ENCODE measurements at places on chromosomes 16 and 17.

GRCh38 chr16:70472786-70473433 lies 18.5 kb downstream of the FCSK start:
- DNase-seq: no peak

DNA sequence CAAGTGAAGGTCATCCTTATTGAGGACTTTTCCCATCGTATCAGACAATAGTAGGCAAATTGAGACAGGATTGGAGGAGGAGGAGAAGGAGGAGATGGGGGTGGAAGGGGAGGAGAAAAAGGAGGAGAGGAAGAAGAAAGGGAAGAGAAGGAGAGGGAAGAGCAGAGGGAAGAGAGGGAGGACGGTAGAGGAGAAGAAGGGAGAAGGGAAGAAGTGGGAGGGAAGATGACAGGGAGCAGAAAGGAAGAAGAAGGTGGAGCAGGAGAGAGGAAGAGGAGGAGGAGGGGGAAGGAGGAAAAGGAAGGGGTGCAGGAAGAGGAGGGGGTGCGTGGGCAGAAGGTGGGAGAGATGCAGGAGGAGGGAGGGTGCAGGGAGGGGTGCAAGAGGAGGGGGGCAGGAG lies 26.0 kb downstream of the ABCC6 start:
- DNase-seq: no peak

- DNase-seq: no peak
Measured at GRCh38 chr17:82226809-82227628, 1.8 kb upstream of the SLC16A3 start.

GRCh38 chr17:19379361-19380065 lies 1.2 kb downstream of the MAPK7 start:
- no peak for DNase-seq

GRCh38 chr17:59617156-59617732 lies 2.5 kb upstream of the CLTC start:
- no peak for DNase-seq

- DNase-seq: no peak
Measured at GRCh38 chr16:56591377-56592060, 2.2 kb downstream of the MT3 start.

GRCh38 chr17:79612468-79613194 lies 1.8 kb upstream of the RBFOX3 start:
- DNase-seq: peak; percentile 74

- DNase-seq: peak; percentile 77
Measured at GRCh38 chr16:68319185-68319908, 8.5 kb downstream of the PRMT7 start.

- DNase-seq: no peak
Measured at GRCh38 chr16:78684030-78684611, 584.7 kb downstream of the WWOX start.

GRCh38 chr16:81492965-81493754 lies 48.6 kb downstream of the CMIP start:
- no peak for DNase-seq

DNA sequence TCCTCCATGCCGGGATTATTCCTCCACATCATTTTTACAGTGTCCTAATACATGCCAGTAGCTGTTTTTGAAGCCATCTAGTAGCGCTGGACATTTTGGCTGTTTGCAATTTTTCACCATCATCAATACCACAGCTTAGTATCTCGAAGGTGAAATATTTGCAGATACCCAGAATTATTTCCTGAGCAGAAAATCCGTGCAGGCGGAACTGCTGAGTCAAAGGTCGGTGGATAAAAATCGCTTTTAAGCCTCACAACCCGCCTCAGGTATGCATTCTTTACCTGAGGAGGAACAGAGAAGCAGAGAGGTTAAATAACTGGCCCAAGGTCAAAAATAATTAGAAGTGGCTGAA lies 584 bp upstream of the TNRC6A start:
- no peak for DNase-seq

GRCh38 chr16:4120176-4120575 lies 3.9 kb upstream of the ADCY9 start:
- no peak for DNase-seq

GRCh38 chr17:77127735-77128361 lies 12.9 kb upstream of the SEC14L1 start:
- no peak for DNase-seq

DNA sequence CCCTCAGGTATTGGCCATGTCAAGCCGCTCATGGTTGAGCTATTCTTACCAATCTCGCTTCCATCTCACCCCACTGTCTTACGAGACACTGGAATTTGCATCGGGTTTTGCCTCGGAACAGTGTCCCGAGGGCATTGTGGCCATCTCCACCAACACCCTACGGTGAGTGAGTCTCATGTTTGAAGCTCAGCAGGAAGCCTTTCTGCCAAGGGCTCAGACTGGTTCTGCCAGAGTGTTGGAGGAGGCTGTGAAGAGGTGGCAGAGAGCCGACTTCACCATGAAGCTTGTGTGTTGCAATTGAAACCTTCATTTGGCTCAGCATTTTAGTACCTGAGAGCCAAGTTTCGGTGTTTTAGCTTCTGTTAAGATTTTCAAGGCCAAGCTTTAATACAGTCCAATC lies 38.0 kb downstream of the SF3B3 start:
- DNase-seq: no peak

- no peak for DNase-seq
Measured at GRCh38 chr16:14398014-14398717, 231.9 kb downstream of the PARN start.

GRCh38 chr16:82603784-82604411 lies 22.9 kb upstream of the CDH13 start:
- DNase-seq: no peak

- DNase-seq: no peak
Measured at GRCh38 chr16:83040174-83040573, 413.4 kb downstream of the CDH13 start.

DNA sequence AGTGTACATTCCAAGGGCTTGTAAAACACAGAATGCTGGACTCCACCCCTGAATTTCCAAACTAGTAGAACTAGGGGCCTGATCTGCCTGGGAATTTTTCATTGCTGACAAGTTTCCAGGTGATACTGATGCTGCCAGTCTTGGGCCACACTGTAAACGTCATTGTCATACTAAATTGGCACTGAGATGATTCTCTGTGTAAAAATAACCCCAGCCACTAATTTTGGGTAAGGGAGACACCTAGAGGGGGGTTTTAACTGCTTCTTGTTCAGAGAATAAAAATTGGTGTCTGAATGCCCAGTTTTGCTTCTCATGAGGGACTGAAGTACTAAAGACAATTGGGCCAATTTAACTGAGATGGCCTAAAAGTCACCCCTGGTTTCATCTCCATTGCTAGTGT lies 5.0 kb upstream of the CDH13 start:
- no peak for DNase-seq

- DNase-seq: no peak
Measured at GRCh38 chr17:79949656-79950209, 85.9 kb downstream of the TBC1D16 start.

GRCh38 chr16:9666834-9667480 lies 515.3 kb downstream of the GRIN2A start:
- DNase-seq: no peak

DNA sequence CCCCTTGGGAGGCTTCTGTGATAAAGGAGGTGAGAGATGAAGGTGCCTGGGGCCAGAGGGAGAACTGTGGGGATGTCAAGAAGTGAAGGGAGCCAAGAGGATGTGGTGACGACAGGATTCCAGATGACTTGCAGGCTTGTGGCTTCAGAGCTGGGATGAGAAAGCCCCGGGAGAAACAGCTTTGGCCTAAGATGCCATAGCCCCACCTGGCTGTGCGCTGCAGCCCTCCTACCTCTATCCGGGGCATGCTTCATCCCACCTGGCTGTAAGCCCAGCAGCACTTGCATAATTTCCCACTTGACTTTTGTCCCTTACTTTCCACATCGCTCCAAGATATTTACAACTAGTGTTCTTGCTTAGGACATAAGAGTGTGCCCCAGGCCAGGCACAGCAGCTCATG lies 29.3 kb downstream of the GINS3 start:
- DNase-seq: no peak

- DNase-seq: no peak
Measured at GRCh38 chr17:79034931-79035485, 11.0 kb downstream of the C1QTNF1 start.

DNA sequence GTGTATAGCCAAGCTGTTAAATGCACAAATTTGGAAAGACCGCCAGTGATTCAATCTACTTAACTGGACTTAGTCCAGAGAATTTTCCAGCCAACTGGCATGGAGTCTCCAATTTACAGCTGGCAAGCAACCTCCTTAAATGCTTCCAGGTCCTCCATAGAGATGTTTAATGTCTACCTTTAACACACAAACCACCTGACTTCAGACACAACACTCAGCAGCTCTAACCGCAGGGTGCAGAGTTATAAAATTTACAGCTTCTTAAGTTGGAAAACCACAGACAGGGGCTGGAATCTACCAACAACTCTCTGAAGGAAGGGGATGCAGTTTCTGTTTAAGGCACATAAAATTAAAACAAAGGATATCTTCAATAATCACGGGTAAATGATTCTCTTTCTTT lies 106.9 kb downstream of the SYCE1L start:
- DNase-seq: no peak

- DNase-seq: no peak
Measured at GRCh38 chr16:66834746-66835145, 4.0 kb upstream of the NAE1 start.

- DNase-seq: no peak
Measured at GRCh38 chr16:84438971-84439696, 65.3 kb downstream of the MEAK7 start.

GRCh38 chr17:37273409-37274051 lies 102.3 kb upstream of the C17orf78 start:
- no peak for DNase-seq

DNA sequence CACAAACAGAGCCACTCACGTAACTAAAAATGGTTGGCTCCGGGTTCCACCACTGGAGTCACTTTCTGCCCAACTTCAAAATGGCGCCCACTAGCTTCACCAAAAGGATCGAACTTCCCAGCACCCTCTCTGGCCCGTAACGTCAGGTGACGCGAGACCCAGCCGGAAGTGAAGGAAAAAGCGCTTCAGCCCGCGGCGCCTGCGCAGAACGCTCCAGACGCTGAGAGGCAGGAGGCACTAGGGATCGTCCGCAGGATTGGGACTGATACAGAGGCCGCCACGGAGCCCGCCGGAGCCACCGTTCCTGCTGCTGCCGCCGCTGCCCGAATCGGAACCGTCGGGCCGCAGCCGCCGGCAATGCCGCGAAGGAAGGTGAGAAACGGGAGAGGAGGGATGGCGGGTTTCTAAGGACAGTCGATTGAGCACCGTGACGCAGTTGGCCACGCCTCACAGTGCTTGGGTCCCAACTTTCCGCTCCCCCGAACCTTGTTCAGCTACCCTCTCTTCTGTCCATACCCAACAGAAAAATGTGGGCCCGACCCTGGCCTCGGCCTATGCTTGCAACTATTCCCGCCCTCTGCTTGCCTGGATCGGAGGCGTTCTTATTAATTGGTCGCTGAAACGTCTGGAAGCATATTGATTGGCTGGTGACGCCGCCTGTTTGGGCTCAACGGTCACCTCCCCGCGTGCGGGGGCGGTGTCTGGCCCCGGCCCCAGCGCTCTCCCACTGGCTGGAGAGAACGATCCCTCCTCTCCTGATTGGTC lies at the start of gene KAT7:
Gene KAT7 (plus strand): TSS at position 204 of the 765 bp plus-strand sequence. CDS start 154 bp downstream, at position 358.
- peak; percentile 97 for DNase-seq

GRCh38 chr16:12474806-12475410 lies 328.8 kb downstream of the CPPED1 start:
- DNase-seq: no peak

DNA sequence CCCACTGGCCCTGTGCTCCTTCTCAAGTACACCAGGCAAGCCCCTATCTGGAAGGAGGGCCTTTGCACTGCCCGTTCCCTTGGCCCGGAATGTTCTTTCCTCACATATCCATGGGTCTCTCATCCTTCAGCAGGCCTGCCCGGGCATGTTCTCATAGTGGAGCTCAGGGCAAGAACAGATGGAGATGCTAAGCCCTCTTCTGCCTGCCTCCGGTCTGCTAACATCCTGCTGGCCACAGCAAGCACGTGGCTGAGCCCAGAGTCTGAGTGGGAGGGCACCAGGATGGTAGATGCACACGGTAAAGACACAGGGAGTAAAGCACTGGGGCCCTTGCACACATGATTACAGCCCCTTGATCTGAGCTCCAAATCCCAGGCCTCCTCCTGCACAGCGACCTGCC lies 19.8 kb upstream of the ANKRD40CL start:
- DNase-seq: no peak

DNA sequence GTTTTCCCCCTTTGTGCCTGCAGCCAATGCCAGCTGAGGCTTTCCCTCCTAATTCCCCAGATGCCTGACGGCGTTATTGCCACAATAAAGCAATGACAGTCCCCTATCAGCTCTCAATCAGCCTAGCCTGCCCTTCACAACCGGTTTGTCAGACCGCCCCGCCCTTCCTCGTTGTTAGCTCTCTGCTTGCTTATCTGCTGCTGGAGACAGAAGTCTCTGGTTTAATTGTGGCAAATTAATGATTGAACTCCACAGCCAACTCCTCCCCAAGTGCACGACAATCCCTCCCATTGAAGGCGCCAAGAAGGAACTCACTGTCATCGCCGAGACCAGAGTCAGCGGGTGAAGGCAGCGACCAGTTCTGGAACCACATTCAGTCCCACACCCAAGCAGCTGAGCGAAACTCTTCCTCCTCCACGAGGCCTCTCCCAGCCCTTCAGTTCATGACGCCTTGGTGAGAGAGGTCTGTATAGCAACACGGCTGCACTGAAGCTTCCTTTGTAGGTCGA lies 474.4 kb downstream of the SLC39A11 start:
- no peak for DNase-seq

DNA sequence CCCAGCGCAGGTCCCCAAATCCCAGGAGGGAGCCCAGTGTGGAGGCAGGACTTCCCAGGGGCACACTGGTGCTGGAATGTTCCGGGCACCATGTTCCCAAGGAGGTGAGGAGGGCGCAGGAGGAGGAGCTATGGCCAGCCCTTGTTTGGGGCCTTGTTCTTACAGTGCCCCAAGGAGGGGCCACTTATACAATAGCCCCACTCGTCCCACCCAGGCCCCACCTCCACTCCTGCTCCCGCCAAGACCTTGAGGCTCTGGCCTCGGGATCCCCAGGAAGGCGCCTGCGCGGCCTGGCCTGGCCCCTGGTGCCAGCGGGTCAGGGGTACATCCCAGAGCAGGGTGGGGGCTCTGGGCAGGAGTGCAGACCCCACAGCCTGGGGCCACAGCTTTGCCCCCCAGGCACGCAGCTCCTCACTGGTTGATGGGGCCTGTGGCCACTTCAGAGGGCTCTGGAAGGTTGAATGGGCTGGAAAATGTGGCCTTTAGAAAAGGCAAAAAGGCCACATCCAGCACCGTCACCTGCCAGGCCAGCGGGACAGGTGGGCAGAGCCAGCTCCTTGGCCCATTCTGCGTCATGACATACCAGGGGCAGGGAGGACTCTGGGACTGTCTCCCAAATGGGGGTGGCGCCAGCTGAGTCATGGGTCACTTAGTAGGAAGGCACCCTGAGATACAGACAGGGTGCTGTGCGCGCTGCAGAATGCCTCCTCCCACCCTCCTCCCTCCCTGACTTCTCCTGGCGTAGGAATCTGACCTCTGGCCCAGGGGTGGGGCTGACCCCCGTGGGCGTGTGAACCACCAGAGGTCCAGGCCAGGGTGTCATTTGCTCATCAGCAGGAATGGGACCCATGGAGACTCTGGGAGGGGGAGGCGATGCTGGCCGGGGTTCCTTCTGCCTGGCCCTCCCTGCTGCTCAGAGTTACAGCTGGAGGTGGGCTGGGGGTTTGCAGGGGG lies 32.3 kb upstream of the PVALEF start:
- no peak for DNase-seq

GRCh38 chr17:45050481-45051059 lies 862 bp downstream of the DCAKD start:
- no peak for DNase-seq

- DNase-seq: no peak
Measured at GRCh38 chr16:51801635-51802034, 650.6 kb upstream of the SALL1 start.

GRCh38 chr17:51035431-51035830 lies 85.2 kb downstream of the SPAG9 start:
- no peak for DNase-seq
